AG04450 (cell line): ENCODE measurements at places on chromosomes 4 and X.

GRCh38 chr4:84028340-84028739 lies 470.8 kb downstream of the NKX6-1 start:
- DNase-seq, result no peak

GRCh38 chrX:133812402-133812801 lies 173.0 kb downstream of the GPC3 start:
- DNase-seq, result no peak

- no peak for DNase-seq
These were observed 343.3 kb downstream of the FBXO8 start for GRCh38 chr4:173940146-173940545.

GRCh38 chr4:146470604-146471003 lies 51.1 kb downstream of the SLC10A7 start:
- DNase-seq, result no peak

- DNase-seq, result no peak
These were observed 286.1 kb downstream of the CHIC1 start for GRCh38 chrX:73849073-73849472.

GRCh38 chrX:95145848-95146490 lies 1472.0 kb downstream of the FAM133A start:
- DNase-seq, result no peak

DNA sequence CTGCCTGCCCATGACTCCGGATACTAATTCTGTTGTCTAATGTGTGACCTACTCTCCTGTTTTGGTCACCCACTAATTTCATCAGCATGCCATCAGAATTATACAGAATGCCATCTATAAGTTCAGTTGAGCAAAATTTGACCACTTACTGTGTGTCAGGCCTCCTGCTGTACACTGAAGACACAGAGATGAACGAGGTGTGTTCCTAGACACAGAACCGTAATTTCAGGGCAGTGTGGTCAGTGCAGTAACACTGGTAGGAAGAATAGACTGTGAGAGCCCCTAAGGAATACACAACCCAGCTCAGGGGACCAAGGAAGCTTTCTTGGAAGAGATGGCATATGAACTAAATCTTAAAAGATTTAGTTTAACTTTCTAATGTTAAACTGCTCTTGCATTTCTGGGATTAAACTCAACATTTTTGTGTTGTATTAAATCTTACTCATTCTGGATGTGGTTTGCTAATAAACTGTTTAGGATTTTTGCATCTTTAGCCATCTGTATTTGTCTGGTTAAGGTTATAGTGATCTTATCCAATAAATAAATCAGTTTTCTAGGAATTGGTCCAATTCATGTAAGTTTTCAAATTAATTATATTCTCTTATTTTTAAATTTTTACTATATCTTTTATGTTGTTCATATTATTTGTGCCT lies 34.3 kb downstream of the KANTR start:
- no peak for DNase-seq

DNA sequence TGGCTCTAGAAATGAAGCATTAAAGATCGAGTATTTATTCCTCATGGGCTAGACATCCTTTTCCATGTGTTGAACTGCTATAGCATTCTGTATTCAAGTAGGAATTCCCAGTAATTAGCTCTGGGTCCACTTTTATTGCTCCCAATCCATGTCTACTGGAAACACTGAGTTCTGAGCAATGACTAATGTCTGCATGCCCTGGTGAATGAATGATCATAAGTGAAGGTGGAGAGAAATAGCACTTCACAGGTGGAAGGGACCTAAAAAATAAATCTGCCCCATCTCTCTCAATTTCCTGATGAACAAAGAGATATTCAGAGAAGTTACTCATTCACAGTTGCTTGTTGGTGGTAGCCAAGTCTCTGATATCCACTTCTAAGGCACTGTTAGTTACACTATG lies 34.6 kb upstream of the CXCL8 start:
- no peak for DNase-seq

- DNase-seq, result no peak
These were observed 332.3 kb downstream of the ADGRL3 start for GRCh38 chr4:61532336-61533000.

DNA sequence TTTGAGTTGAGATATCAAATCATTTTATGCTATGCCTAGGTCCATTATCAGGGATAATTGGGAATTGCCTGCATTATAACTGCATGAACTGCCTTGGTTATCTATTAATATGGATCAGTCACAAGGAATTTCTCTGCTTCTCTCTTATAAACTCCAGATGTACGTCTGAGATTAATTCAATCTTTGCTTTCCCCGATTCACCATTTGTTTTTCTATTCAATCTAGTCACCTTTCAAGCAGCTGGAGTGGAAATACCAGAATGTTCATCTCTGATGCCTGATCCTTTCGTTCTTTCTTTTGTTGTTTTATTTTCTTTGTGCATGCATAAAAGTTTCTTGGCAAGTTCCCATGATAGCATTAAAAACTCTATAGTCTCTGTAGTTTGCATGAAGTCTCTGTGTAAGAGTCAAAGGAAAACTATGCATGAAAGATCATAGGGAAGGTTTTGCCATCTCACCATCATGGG lies 22.6 kb downstream of the SYNPO2 start:
- DNase-seq, result no peak

DNA sequence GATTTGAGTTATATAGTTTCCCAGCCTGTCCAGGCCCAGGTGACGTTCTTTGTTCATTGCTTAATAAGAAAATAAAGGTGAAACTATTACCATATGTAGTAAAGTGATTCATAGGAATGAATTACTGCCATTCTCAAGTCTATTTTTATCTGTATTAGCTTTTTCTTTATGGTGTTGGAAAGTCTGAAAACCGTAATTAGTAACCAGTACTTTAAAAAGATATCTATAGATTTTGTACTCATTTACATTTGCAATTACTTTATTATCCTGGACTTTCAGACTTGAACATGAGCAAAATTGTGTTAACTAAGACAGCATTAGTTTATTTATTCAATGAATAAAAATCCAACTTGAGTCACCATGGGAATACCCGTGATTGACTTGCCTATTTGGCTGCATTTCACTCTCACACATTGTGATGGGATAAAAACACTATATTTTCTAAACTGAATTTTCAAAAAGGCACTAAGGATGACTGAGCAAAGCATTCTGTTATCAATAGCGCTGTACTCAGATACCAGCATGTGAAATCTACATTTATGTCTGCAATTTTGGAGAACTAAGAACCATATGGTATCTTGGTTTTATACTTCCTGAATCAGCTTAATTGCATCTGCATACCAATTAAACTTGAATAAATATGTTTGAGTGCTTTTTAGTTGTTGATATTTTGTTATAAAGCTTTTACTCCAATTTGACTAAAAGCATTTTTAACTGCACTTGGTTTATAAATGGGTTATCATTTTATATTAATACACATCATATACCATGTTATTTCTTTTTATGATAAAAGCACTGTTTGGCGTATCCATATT lies 154.6 kb downstream of the CCSER1 start:
- no peak for DNase-seq

DNA sequence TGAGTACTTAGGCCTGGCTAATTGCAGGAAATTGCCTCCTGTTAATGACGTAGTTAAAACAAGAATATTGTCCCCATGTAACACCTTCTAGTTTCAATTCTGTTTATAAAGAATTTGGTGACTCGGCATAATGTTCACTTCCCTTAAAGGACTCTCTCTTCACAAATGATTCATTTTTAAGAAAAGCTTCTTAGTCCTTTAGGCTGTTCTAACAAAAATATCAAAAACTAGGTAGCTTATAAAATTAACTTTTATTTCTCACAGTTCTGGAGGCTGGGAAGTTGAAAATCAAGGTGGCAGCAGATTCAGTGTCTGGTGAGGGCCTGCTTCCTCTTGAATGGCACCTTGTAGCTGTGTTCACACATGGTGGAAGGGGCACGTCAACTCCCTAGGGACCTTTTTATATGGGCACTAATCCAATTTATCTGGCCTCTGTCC lies 23.8 kb downstream of the COL25A1 start:
- DNase-seq, result no peak

DNA sequence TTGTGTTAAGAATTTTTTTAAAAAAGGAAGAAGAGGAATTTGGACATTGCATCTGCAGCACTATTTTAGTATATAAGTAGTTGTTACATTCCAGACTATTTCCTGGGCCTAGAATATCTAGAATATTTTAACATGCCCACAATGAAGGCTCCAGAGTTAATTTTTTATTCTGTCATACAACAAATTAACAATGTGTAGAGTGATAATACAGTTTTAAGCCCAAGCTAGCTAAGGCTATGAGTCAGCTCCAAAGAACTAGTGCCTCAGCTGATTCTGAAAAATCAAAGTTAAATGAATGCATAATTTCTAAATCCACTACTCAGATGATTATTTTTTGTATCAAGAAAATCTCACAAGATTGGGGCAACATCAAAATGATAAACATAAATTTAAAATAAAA lies 231.4 kb downstream of the PRDM5 start:
- DNase-seq, result no peak

DNA sequence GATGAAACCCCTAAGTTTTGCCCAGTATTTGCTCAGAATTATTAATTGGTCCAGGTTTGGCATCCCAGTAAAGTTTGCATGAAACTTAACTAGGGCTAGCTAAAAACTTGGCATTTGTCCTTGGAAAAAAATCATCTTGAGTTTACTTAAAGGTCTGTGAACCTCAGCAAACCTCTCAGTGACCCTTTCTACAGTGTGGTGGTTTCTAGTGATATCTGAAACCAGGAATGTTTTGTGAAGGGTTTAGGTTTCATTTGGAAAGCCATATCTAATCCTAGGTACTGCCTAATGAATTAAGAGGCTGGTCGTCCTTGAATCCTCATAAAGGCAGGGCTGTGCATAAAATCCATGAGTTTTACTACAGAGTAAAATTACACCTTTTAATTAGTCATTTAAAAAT lies 218.5 kb upstream of the ANKRD50 start:
- DNase-seq, result peak; percentile 42

GRCh38 chr4:92406488-92406887 lies 102.7 kb downstream of the GRID2 start:
- no peak for DNase-seq

GRCh38 chrX:16039363-16039762 lies 84.0 kb upstream of the GRPR start:
- DNase-seq, result no peak

- no peak for DNase-seq
These were observed 6.4 kb upstream of the PROM1 start for GRCh38 chr4:16090096-16090705.

DNA sequence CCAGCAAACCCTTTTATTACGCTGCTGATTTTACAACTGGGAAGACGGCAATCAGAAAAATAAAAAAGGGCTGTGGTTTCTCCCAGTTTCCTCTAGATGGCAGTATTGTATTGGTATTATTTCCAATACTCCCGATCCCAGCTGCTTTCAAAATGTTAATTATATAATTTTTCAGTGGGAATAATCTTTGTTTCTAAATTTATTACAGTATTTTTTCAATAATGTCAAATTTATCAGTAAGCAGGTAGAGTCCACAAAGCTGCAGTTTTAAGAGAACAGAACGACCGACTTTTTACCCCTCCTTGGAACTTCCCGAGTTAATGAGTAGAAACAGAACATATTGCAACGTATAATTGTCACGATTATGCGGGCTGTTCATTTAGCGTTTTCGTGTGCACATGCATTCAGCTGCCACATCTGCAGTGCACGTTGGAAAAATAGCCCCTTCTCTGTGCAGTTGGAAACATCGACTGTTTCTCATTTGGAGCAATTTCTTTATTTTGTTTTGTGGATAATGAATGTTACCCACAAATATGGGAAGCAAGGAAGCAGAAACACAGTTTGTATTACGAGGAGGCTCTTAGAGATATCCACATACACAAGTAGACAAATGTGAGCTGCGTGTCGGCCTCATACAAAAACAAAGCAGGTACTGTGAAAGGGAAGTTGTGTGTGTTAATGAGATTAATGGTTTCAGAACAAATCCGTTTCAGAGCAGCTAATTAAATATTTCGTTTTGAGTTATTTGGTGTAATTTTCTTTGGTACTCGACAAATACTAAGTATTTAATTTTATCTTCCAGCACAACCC lies 188.0 kb downstream of the STIM2 start:
- no peak for DNase-seq

GRCh38 chr4:74161666-74162450 lies 3.9 kb downstream of the MTHFD2L start:
- no peak for DNase-seq

DNA sequence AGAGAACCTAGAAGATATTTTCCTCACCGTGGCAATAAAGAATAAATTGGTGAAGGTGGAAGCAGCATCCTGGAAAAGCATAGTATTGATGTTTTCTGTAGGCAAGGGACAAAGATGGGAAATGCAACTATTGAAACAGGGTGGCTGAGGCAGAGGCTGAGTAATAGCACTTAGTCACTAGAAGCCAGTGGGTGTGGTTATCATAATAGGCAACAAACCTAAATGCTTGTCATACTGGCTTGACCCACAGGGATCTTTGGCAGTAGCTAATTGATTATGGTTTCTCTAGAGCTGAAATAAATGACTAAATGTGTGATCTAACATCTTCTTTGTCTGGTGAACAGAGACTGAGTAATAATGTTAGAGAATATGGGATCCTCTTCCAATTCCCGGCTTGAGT lies 353.6 kb upstream of the RPS6KA3 start:
- DNase-seq, result no peak

GRCh38 chr4:140246216-140246615 lies 92.2 kb upstream of the MAML3 start:
- no peak for DNase-seq

GRCh38 chrX:66126662-66127061 lies 37.4 kb upstream of the HEPH start:
- DNase-seq, result no peak

DNA sequence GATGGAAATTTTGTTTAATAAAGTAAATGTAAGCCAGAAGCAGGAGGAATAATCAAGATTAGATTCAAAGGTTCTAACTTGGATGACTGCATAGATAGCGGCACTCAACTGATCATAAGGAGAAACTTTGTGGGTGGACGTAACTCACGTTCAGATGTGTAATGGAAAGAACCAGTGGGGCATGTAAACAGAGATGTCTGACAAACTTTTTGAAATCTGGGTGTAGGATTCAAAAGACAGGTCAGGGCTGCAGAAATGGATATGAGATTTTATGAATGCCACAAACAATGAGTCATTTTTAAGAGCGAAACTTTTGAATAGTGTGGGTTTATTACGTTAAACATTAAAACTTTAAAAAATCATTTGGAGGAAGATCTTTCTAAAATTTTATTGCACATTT lies 375.6 kb downstream of the GBA3 start:
- no peak for DNase-seq

GRCh38 chrX:147570483-147570882 lies 341.2 kb upstream of the FMR1 start:
- DNase-seq, result no peak

GRCh38 chr4:160592258-160592657 lies 1489.4 kb downstream of the RAPGEF2 start:
- no peak for DNase-seq

GRCh38 chr4:147543034-147543433 lies 62.1 kb downstream of the EDNRA start:
- no peak for DNase-seq

- DNase-seq, result no peak
These were observed 25.9 kb downstream of the NOP14 start for GRCh38 chr4:2937146-2937857.

- no peak for DNase-seq
These were observed 29.5 kb downstream of the REELD1 start for GRCh38 chr4:146243883-146244277.

- DNase-seq, result no peak
These were observed 125.9 kb upstream of the ARX start for GRCh38 chrX:25141684-25142083.
